ENCODE measurements at places on chromosomes 4 and X. TPM values are rescaled to one million over a fixed set of nuclear protein-coding genes. Genes with fewer than 3 reads are reported as not detected.

The AKAP17A gene
- 35.5 TPM for total RNA-seq

The AKAP4 gene
- total RNA-seq, result not detected

The GUCY1B1 gene
- total RNA-seq, result 0.86 TPM

The SCML2 gene
- total RNA-seq, result 0.22 TPM

The GYG2 gene
- 18.2 TPM for total RNA-seq

The FAM184B gene
- not detected for total RNA-seq

The NMU gene
- not detected for total RNA-seq

The CT45A1 gene
- not detected for total RNA-seq

The SGMS2 gene
- 94.6 TPM for total RNA-seq

The GDPD2 gene
- not detected for total RNA-seq

The ZNF157 gene
- under 0.01 TPM for total RNA-seq

The PDHA2 gene
- total RNA-seq, result not detected

The AMER1 gene
- 2.3 TPM for total RNA-seq

The HELT gene
- total RNA-seq, result not detected

The ZNF711 gene
- total RNA-seq, result 0.57 TPM

The PPARGC1A gene
- total RNA-seq, result under 0.01 TPM

The GLRB gene
- total RNA-seq, result 8.2 TPM

The CXorf49 gene
- not detected for total RNA-seq

The SLC10A7 gene
- 29.8 TPM for total RNA-seq

The ERCC6L gene
- under 0.01 TPM for total RNA-seq

The ZCCHC12 gene
- total RNA-seq, result 0.14 TPM

The TMPRSS11F gene
- total RNA-seq, result not detected

The SYNPO2 gene
- total RNA-seq, result 17.0 TPM

The TAF1 gene
- 29.6 TPM for total RNA-seq

The AMBN gene
- total RNA-seq, result not detected

The IGFBP7 gene
- total RNA-seq, result 311 TPM

The MOB1B gene
- 16.6 TPM for total RNA-seq

The IQCM gene
- total RNA-seq, result not detected

The CXCR3 gene
- total RNA-seq, result not detected

The ADGRG2 gene
- total RNA-seq, result not detected

The USP17L10 gene
- total RNA-seq, result not detected

The CHRDL1 gene
- not detected for total RNA-seq

The TRIM75 gene
- total RNA-seq, result under 0.01 TPM

The CEP44 gene
- total RNA-seq, result 11.6 TPM

The NDP gene
- not detected for total RNA-seq

The SPANXN3 gene
- total RNA-seq, result not detected

The ACTRT1 gene
- not detected for total RNA-seq

The SSX2 gene
- total RNA-seq, result not detected

The GABRE gene
- 15.1 TPM for total RNA-seq

The IDH3G gene
- 81.2 TPM for total RNA-seq

The COX7B2 gene
- total RNA-seq, result not detected

The PNMA3 gene
- not detected for total RNA-seq

The GAB3 gene
- 0.44 TPM for total RNA-seq

The FGF2 gene
- 87.2 TPM for total RNA-seq

The CYLC1 gene
- not detected for total RNA-seq

The PIN4 gene
- total RNA-seq, result 7.4 TPM

The CYBB gene
- 0.14 TPM for total RNA-seq

The MAGEA8 gene
- total RNA-seq, result not detected

The WAS gene
- 0.14 TPM for total RNA-seq

The LRP2BP gene
- 0.43 TPM for total RNA-seq

The MAGEA6 gene
- not detected for total RNA-seq

The GC gene
- not detected for total RNA-seq

The FSTL5 gene
- total RNA-seq, result not detected
